ENCODE measurements at places on chromosomes 3 and 15. TPM values are rescaled to one million over a fixed set of nuclear protein-coding genes. Genes with fewer than 3 reads are reported as not detected.

- no peak for DNase-seq
These were observed 14.8 kb downstream of the TNK2 start for GRCh38 chr3:195893516-195893915.

- DNase-seq: no peak
These were observed 1038.7 kb downstream of the IGSF11 start for GRCh38 chr3:117995842-117996437.

DNA sequence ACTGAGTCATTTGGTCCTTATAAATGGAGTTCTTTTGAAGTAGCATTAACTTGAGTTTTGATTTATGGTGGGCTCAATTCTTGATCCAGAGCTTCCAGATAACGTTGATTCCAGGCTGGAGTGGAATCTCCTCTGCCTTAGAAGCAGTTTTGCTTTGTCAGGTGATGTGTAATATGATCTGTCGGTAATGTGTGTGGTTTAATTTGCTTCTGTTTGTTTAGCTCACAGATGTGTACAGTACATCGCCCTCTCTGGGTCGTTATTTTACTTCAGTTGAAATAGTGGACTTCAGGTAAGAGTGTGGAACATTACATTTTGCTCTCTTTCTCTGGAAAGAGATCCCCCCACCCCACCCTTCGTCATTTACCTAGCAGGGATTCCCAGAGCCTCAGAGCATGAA lies 23.1 kb downstream of the C3orf52 start:
- DNase-seq: no peak

DNA sequence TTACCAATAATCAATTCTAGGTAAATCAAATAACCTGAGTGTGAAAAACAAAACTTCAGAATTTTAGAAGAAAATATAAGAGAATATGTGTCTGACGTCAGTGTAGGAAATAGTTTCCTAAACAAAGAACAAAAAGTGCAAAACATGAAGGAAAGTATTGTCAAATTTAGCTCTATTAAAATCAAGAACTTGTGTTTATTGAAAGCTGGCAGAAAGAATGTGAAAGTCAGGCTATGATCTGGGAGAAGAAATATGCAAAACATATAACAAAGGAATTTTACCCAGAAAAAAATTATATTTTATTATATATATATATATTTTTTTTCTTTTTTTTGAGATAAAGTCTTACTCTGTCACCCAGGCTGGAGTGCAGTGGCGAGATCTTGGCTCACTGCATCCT lies 129.1 kb upstream of the ANKRD28 start:
- no peak for DNase-seq

DNA sequence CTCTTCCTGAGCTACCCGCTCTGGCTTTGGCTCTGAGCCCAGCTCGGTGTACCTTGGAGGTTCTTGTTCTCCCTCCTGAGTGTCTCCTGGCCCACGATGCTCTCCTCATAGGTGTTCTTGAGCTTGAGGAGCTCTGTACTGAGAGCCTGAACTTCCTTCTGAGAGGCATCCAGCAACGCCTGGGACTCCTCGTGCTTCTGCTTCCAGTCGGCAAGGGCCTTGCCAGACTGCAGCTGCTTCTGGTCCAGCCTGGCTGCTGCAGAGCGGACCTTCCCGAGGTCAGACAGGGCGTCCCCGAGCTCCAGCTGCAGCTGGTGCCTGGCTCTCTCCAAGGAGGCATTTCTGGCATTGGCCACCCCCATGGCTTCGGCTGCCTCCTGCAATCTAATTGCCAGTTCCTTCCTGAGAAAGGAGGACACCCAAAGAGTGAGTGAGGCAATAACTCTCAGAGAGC lies 99.8 kb downstream of the MYH15 start:
- no peak for DNase-seq

DNA sequence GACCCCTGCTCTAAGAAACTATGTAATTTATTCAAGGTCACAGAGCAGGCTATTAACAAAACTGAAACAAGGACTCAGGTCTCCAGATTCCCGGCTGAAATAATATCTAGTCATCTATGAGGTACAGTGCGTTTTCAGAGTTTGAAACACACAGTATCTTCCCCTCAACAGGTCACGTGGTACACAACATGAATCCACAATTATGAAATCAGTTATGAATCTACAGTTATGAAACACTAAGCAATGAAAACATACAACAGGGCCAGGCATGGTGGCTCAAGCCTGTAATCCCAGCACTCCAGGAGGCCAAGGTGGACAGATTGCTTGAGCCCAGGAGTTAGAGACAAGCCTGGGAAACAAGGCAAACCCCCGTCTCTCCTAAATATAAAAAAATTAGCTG lies 72.7 kb downstream of the FSIP1 start:
- DNase-seq: no peak

DNA sequence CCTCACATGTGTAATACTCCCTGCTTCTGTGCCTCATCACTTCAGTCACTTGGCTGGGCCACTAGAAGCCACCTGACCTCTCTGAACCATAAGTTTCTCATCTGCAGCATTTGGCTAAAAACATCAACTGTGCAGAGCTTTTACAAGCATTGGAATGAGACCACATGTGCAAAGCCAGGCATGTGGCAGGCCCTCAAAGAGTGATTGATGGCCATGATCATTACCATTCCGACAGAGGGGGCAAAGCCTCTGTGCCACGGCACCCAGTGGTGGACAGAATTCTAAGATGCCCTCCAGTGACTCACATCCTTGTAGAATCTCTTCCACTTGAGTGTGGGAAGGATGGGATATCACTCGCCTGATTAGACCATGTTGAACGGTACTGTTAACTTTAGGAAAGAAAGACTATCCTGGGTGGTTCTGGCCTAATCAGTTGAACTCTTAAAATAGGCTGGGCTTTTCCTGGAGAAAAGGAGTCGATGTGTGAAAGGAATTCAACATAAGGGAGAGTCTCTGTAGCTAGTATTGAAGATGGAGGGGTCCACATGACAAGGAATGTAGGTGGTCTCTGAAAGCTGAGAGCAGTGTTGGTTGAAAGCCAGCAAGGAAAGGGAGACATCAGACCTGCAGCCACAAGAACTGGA lies 13.5 kb downstream of the CDCP1 start:
- DNase-seq: no peak

DNA sequence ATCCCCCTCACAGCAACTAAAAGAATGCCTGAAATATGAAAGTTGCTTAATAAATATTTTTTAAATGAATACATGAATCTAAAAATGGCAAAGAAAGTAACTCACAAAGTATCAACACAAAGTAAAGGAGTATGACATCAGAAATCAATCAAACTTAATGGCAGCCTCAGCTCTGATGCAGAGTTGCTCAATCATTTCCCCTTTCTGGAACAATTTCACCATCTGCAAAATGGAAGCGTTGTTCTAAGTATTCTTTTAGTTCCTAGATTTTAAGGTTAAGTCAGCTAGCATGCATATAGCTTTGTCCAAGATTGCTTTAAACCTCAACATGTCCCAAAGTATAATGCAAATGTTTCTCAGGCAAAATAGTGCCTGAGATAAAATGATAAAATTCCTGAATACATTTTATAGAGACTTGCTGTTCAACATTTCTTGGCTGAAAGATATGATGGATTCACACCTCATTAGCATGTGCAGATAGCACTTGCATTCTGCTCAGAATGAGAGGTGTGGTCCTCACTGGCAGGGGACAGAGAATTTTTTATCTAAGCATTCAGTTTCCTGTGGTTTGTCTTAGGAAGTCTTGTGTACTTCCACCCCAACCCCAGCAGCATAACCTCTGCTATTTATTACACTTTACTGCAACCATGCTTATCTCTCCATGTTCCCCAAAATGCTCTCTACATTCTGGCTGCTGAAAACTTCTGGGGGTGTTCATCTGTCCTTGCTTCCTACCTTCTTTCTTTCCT lies 429.3 kb downstream of the GRM7 start:
- no peak for DNase-seq

DNA sequence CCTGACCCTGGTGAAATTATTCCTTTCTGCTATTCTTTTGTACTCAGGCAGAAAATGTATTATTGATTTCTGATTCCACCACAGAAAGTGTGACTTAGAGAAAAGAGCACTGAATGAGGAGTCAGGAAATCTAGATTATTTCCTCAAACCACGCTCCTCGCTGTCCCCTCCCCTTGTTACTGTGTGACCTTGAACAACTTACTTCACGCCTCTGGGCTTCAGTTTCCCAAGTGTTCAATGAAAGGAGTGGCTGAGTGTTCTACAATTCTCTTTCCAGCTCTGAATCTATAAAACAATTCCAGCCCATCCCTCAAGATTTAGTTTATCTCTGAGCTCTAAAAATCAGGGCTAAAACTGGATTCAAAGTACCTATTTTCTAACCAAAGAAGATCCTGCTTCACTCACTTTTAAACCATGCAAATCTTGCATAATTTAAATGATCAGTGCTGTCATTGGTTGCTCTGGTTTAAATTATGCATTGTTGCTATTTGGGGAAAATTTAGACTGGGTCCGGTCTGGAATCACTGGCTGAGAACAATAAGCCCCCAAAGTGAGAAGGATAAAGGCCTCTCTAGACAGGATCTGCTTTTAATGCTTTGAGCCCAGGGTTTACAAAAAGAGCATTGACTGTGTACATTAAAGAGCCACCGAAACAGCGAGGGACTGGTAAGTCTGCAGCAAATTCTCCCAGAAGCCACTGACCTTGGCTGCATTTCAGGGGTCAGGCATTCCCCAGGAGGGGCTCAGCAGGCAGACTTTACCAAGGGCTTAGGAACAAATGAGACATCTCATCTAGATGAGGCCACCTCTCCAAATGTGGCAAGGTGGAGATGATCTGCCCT lies 3.2 kb downstream of the TNIK start:
- DNase-seq: no peak

GRCh38 chr3:130260918-130261317 lies 84.6 kb upstream of the COL6A5 start:
- no peak for DNase-seq

- DNase-seq: no peak
These were observed 61.0 kb downstream of the TOP2B start for GRCh38 chr3:25603703-25604102.

- no peak for DNase-seq
These were observed 244.5 kb downstream of the CNTN4 start for GRCh38 chr3:2343031-2343682.

FAM3D gene
- 6.2 TPM for polyA plus RNA-seq

GATA2 gene
- 1.9 TPM for polyA plus RNA-seq

FAM81A gene
- polyA plus RNA-seq: 5.3 TPM

SPSB4 gene
- polyA plus RNA-seq: 2.2 TPM

ACAP2 gene
- polyA plus RNA-seq: 33.4 TPM

CAND2 gene
- polyA plus RNA-seq: 2.8 TPM

Data from large intestine (tissue), 12 donors.